ENCODE measurements at places on chromosomes 13 and 19.

DNA sequence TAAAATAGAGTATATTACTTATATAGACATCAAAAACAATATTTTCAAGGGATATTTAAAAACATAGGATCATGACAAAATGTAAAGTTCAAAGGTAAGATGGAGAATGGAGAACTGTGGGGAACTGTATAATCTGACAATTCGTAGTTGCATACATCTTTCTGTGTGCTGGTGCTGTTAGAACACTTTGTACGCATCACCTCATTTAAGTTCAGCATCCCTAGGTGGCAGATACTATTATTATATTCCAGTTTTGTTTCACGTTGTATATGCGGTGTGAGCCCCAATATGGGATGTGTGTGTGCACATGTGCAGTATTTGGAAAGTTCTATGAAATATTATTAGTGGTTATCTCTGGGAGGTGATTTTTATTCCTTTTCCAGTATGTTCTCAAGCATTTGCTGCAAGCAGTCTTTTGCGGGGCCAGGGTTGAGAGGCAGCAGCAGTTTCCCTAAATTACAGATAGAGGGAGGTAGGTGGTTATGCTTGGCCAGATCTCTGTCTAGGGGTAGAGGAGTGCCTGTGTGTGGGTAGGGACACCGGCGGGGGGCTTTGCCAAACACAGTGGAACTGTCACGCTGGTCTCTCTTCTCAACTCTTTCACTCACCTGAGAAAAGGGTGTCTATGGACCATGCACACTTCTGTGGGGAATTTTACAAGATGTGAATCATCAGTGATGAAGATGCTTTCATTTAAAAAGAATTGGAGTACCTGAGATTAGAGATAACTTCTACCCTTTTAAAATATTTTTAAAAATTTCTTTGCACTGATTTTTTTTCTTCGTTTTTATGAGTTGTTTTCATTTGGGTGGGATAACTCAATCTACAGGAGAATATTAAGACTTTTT is 55.6 kb upstream of the ALOX5AP start:
- DNase-seq = peak; percentile 61

- no peak for DNase-seq
These were observed 25.0 kb downstream of the ITM2B start for GRCh38 chr13:48258002-48258401.

DNA sequence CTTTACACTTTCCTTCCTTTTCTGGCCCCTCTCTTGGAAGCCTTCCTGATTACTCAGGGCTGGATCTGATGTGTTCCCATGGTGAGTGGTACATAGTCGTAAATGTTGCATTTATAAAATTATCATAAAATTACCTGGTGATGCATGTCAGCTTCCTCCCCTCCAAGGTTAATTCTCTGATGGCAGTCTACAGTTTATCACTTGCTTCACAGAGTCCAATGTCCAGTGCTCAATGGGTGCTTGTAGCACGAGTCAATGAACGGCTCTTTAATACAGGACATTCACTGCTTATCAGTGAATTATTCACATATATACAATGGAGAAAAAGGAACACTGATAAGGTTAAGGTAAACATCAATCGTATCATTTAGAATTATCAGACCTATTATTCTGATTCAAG is 27.0 kb upstream of the OXGR1 start:
- no peak for DNase-seq

DNA sequence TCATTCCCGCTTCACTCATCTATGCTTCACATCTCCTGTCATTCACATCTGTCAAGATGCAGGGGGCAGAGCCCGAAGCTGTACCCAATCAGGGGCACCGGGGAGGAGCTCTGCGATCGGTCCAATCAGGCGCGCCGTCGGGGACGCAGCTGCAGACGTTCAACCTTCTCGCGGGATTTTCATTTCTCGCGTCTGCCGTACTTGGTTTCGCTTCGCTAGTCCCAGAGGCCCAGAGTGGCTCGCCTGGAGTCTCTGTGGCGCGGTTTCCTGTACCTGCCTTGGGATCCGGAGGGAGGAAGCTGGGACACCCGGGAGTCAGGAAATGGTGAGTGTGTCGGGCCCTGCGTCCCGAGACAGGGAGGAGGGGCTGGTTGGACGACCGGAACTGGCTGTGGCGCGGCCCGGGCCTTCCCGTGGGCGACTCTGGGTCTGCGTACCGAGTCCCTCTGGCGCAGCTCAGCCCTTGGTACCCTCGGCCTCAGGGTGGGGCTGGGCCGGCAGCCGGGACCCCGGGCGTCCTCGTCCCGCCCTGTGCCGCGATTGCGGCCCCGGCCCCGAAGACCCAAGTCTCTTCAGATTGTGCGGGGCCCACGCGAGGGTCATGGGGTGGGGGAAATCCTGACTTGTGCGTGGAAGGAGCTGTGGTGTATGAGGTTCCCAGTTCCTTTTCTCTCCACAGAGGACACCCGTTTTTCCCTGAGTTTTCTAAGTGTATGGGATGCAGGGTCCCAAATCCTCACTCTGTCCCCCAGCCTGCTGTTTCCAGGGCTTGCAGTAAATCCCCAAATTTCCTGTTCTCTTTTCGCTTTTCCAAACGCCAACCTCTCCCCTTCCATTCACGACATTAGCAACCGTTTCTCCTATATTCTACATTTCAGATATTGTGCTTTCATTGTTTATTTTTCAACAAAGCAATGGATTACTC is at the start of gene ZNF136:
Gene ZNF136 (plus strand): TSS at position 215 of the 925 bp plus-strand sequence. CDS start 108 bp downstream, at position 323.
- peak; percentile 99 for DNase-seq

- no peak for DNase-seq
These were observed 256.4 kb upstream of the STARD13 start for GRCh38 chr13:33541962-33542308.

DNA sequence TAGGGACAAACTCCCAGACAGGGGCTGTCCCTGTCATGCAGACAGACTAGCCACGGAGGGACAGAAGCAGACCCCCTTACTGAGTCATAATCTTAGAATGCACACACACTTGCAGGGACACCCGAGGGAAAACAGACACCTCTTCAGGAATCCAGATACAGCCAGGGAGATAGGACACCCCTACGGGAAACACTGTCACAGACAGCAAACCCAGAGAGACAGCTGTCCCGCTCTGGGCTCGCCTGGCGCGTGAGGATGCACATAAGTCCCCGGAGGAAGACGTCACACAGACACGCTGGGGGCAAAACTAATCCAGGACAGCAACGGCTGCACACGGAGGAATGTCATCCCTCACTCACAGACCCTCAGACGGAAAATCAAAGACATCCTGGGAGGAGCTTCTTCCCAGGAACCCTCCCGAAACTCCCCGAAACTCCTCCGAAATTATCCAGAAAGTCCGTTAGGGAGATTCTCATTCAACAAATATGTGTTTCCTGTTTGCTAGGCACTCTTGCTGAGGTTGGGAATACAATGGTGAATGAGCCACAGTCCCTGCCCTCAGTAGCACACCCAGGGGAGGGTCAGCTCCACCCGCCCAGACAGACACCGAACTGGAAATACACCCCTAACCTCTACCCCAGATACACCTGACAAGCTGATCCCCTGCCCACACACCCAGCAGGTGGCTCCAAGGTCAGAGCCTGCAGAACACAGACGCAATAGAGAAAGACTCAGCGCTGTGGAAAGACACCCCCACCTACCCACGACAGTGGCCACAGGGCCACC is 15.2 kb upstream of the TOMM40 start:
- DNase-seq = no peak

GRCh38 chr13:49342454-49342853 is 94.7 kb downstream of the CDADC1 start:
- no peak for DNase-seq

- no peak for DNase-seq
These were observed 23.0 kb downstream of the STARD13 start for GRCh38 chr13:33262594-33262993.

GRCh38 chr13:66424422-66424821 is 805.7 kb downstream of the PCDH9 start:
- no peak for DNase-seq

DNA sequence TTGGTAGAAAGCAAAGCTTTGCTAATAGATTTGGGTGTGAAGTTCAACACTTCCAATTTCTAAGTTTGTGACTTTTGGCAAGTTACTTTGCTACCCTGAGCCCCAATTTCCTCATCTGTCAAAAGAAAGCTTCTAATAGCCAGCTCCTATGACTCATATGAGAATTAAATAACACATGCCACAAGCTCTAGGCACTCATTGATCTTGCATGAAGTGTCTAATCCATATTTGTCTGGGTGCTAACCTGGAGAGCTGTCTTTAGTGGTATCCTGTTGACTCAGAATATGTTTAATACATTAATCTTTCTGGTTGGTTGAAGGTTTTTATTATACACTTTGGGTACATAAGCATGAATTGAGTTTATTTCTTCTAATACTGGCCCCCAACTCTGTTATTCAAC is 188.8 kb downstream of the POSTN start:
- DNase-seq = no peak

DNA sequence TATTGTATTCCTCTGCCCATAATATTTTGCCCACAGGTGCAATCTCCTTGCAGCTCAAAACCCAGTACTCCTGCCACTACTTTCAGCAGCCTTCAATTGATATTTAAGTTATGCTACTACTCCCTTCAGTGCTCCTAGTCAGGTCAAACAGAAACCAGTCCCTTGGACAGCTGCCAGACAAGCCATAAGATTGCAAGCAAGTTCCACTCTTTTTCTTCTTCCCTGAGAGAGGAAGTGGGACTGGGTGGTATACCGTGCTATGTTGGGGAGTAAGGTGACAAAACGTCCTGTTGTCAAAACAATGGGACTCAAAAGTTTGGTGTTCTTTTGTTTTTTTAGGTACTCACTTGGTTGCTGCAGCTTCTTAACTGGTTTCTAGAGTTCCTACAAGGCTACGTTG is 63.1 kb upstream of the FRY start:
- peak; percentile 49 for DNase-seq

DNA sequence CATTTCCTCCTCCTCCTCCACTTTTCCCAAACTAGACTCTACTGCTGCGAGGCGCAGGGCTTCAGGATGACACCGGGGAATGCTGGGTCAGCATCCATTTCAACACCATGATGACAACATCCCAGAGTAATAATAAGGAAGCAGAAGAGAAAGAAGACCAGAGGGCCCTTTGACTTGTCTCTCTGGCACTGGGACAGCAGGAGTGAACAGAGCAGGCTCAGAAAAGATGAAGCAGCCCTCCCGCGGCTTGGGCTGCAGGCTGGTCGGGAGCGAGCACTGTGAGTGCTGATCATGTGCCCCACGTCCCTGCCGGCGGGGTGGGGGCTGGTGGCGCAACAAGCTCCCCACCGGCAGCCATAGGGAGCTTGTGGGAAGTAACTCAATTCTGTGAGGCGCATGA is 30.5 kb downstream of the RANBP3 start:
- peak; percentile 11 for DNase-seq

- no peak for DNase-seq
These were observed 2895.5 kb upstream of the PCDH20 start for GRCh38 chr13:64311112-64311511.

DNA sequence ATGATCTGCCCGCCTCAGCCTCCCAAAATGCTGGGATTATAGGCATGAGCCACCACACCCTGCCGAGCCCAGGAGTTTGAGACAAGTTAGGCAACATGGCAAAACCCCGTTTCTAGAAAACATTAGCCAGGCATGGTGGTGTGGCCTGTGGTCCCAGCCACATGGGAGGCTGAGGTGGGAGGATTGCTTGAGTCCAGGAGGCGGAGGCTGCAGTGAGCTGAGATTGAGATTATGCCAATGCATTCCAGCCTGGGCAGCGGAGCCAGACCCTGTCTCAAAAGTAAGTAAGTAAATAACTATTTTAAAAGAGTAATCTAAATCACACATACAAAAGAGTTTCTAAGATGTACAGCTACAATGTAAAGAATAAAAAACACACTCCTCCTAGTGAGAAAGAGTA is 41.9 kb downstream of the SKA3 start:
- no peak for DNase-seq

DNA sequence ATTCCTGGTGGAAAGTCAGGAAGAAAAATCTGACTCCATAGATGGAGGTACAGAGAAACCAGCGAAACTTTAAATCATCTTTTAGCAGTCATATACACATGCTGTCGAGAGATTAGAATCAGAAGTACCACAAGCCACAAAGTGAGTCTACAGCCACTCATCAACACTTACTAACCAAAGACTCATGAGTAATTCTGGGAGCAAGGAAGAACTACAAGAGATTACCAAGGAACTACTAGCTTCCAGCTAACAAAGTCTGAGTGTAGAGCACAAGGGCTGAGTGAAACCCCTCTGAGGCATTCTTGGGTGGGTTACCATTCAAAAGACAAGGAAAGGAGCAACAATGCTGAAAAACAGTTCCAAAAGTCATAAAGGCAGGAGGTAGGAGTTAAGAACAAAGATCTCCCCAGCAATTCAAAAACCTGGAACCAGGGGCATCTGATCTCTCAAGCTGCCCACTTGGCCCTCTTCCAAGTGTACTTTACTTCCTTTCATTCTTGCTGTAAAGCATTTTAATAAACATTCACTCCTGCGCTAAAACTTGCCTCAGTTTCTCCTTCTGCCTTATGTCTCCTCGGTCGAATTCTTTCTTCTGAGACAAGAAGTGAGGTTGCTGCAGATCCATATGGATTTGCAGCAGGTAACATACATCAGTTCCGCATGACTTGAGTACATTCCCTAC is 13.0 kb downstream of the RBM26 start:
- peak; percentile 77 for DNase-seq

GRCh38 chr19:19192910-19193423 is 909 bp downstream of the RFXANK start:
- DNase-seq = no peak

- no peak for DNase-seq
These were observed 7.9 kb downstream of the TLE5 start for GRCh38 chr19:3054265-3054971.

DNA sequence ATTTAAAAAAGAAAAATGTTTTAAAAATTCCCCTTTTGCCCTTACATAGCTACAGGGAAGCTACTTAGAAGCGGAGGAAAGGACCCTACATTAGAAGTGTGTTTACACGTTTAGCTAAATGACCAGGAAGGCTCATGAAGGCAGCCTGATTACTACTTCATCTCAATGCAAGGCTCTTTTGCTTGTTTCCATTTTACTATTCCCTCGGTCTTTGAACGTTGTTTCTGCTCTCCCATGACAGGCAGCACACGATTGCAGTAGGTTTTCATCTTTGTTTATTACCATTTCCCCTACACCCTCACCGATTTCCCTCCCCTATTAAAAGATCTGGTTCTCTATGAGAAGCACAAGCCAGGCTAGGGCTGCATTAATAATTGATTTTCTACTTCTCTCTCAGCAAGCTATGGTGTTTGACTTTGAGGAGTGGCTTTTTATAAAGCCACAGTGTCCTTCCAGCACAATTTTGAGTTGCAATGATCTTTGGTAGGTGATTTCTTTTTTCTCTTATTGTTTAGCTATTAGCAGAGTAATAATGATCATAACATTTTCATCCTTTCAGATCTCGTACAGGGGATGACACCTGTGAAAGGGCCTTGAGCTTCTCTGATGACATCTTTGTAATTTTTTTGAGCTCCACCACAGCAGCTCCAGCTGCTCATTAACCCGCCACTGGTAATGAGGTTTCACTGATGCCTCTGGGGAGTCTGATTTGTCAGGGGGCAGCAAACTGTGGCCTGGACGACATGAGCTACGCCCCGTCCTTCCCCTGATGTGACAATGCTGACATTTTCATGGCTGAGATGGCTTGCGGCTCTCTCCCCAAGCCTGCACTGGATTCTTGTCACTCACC is 670.3 kb downstream of the UQCRFS1 start:
- DNase-seq = no peak

- peak; percentile 9 for DNase-seq
These were observed 23.8 kb upstream of the MEDAG start for GRCh38 chr13:30882026-30882850.

- peak; percentile 85 for DNase-seq
These were observed 67.7 kb upstream of the SERP2 start for GRCh38 chr13:44305917-44306370.

GRCh38 chr19:17966550-17967256 is at the start of gene KCNN1:
Gene KCNN1, plus strand, starts transcription at chr19:17967107. Its CDS starts 6,782 bp downstream, at chr19:17973889.
- DNase-seq = peak; percentile 38

- no peak for DNase-seq
These were observed 58.3 kb downstream of the RAB20 start for GRCh38 chr13:110503037-110503901.

- peak; percentile 11 for DNase-seq
These were observed 189.0 kb downstream of the LACC1 start for GRCh38 chr13:44068737-44069136.
